ENCODE measurements at places on chromosomes 2 and 18. TPM values are rescaled to one million over a fixed set of nuclear protein-coding genes. Genes with fewer than 3 reads are reported as not detected.

- no peak for DNase-seq
Measured at GRCh38 chr2:234420408-234420807, 76.5 kb downstream of the ARL4C start.

- no peak for DNase-seq
Measured at GRCh38 chr2:142521492-142521891, 356.0 kb upstream of the KYNU start.

DNA sequence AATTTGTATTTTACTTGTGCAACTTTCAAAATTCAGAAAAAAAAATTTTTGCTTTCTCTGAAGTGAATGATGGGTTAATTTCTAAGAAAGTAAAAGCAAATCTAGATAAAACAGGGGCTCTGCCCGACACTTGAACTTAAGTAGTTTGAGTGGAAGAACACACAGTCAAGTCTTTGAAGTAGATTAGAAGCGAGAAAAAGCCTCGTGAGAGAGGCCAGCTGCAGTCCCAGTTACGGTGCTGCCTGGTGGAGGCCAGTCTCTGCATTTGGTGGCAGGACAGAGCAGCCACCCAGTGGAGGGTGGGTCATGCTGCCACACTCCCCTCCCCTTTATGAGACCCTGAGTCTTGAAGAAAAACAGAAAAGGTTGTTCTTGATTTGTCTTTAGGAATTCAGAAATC, 81.8 kb downstream of the INPP5D start:
- no peak for DNase-seq

DNA sequence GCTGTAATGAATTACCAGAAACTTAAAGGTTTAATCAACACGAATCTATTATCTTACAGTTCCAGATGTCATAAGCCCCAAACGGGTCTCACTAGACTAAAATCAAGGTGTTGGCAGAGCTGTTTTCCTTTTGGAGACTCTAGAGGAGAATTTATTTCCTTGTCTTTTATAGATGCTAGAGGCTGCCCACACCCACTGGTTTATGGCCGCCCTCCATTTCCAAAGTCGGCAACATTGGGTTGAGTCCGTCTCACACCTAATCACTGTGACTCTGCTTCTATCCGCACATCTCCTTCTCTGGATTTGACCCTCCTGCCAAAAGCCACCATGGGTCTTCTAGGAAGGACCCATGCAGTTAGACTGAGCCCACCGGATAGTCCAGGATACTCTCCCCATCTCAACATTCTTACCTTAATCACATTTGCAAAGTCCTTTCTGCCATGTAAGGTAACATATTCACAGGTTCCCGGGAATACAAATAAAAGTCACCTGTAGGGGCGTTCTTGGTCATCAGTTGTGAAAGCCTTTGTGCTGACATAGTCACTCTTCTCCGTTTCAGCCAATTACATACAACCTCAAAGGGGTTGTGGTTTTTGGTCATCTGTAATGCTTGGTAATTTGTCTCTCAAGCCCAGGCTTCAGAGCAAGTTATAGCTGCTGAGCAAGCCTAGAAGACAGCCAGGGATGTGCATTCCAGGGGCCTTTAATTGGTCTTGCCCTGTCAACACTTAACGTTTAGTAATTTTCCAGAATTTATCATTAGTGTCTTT, 179.4 kb downstream of the ANTXR1 start:
- no peak for DNase-seq

- no peak for DNase-seq
Measured at GRCh38 chr2:59150217-59150849, 909.2 kb upstream of the FANCL start.

- no peak for DNase-seq
Measured at GRCh38 chr18:13112982-13113381, 105.6 kb upstream of the LDLRAD4 start.

Gene SIX3
- total RNA-seq: not detected

Gene MERTK
- 37.5 TPM for total RNA-seq

DNA sequence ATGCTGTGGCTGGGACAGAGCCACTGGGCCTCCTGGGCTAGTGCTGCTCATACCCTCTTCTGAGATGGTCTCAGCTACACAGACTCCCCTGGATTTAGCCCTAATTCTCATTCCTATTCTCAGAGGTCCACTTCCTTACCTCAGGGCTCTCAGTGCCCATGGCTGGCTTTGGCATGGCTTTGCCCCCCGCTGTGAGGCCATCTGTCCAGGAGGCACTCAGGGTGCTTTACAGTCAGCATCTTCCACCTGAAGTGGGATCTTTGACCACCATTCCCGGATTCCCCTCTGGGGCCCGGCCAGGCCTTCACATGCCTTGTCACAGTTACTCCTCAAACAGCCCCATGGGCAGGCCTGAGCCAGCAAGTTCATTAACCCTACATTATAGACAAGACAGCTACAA, 161.8 kb downstream of the CELF4 start:
- peak; percentile 54 for DNase-seq

Gene GPAT2
- 10.0 TPM for total RNA-seq

DNA sequence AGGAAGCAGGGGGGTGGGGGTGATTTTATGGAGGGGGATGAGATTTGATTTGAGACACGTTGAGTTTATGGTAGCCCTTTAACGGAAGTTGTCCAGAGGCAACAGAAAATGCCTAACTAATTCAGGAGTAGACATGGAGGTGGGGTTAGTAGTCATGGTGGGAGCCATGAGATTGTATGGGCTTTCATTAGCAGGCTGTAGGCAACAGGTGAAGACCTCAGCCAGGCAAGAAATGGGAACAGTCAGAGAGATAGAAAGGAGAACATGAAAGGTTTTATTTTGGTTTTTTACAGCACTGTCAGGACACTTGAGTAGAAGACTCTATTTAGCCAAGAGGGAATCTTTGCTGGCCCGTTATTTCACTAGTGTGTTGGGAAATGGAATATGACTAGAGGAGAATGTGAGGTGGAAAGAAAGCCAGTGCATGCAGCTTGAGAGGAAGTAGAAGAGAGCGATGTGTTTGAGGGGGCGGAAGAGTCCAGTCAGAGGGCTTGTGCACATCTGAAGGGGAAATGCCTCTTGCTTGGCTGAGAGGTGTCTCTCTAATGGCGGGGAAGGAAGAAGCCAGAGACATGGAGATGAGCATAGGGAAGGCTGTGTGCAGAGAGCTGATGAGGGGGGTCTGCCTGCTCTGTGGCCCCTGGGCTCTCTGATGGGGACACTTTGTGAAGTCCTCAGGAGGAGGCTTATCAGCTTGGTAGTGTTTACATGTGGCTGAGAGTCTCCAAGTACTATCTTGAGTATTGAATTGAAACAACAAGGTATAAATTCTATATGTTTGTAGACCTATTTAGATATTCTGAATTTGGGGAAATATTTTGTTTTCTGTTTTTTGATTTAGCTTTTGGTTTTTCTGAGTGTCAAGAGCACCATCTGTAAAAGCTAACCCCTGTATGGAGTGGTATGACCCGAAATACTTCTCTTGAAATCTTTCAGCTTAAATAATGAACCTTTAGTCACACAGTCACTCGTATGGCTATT, 66.9 kb upstream of the ITM2C start:
- no peak for DNase-seq

- no peak for DNase-seq
Measured at GRCh38 chr2:131092458-131093005, 728 bp downstream of the FAM168B start.

DNA sequence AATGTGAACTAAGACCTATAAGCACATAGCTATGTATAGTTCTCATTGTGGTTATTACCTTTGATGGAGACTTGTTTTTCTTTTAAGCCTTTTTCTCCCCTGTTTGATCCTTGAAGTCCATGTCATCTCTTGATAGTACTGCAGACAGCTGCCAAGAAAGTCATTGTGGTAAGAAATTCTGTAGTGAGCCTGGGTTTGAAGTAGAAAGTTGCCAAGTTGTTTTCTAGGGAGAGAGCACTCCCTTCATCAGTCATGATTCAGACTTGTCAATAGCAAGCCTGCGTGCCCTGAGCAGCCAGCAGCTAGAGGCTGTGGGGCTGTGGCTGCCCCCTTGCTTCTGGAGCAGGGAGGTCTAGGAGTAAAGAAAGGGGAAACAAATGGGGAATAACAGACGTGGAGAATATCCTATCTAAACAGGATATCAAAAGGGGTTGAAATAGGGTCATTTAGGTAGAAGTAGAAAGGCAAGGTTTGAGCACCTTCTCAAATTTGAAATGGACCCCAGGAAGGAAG, 8.4 kb downstream of the SP5 start:
- DNase-seq: no peak

DNA sequence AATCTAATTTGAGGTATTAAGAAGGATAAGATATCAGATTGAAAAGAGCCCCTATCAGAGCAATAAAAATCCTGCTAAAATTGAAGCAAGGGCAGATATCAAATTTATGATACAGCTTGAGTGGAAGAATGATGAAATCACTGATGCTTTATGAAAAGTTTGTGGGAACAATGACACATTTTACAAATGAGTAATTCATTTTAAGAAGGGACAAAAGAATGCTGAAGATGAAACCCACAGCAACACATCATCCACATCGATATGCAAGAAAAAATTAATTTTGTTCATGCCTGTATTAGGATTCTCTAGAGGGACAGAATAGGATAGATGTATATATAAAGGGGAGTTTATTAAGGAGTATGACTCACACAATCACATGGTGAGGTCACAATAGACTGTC, 355.6 kb upstream of the GYPC start:
- DNase-seq: no peak

Gene DNER
- total RNA-seq: 1.1 TPM

Gene CXCR4
- 8.3 TPM for total RNA-seq

- no peak for DNase-seq
Measured at GRCh38 chr2:39422700-39423099, 14.4 kb downstream of the MAP4K3 start.

- DNase-seq: no peak
Measured at GRCh38 chr2:104975851-104976250, 62.0 kb upstream of the MRPS9 start.

- no peak for DNase-seq
Measured at GRCh38 chr2:6358985-6359384, 506.7 kb downstream of the CMPK2 start.

DNA sequence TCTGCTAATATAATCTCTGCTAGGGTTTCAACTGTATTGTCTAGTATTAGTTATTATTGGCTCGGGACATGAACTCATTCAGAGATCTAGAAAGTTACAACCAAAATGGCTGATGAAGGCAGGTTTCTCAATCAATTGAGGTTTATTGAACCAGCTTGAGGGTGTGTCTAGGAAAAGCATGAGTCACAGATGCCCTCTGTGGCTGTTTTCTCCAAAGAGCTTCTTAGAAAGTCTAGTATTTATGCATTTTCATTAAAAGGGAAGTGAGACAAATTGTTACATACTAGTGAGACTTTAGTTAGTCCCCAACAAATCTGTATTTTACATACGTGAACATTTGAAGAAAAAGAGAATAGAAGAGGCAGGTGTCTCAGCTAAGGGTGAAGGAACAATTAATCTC, 23.0 kb upstream of the RTTN start:
- DNase-seq: no peak

DNA sequence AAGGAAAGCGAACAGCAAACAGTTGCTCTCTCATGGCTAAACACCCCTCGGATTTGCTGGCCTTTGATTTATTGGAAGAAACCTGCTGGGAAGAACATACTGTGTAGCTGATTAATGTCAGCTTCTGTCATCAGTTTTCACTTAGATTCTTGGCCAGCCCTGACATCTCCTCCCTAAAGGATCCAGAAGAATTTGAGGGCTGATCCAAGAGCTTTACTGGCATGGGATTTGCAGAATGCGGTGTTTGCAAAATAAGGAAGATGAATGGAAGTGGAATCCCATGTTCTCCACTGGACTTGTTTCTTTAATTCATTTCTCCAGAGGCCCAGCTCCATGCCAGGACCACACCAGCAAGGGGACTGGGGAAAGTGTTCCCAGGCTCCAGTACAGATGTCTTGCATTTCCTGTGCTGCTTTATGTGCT, 80.5 kb downstream of the RDH14 start:
- DNase-seq: no peak

DNA sequence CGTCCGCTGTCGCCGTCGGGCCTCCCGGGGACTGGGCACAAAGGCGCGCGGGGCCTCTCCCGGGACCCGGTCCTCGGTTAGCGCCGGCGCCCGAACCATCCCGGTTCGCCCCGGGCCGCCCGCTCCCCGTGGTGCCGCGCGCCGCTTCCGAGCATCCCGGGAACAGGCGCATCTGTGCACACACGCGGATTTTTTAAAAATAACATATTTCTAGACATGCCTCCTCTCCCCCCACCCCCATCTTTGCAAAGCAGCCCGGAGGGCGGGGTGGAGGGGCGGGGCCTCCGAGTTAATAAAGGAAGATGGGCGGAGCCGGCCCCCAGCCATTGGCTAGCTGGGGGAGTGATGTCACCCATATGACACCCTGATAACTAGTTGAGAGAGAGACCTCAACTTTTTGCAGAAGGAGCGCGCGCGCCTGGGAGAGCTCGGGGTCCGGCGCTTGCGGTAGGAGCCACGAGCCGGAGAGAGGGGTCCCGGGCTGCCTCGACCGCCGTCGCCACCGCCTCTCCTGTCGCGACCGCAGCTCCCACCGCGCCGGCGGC, at the start of gene SOX11:
SOX11 (plus strand) TSS at position 400 of the 545 bp plus-strand sequence. CDS start 338 bp downstream, outside the sequence.
- no peak for DNase-seq

DNA sequence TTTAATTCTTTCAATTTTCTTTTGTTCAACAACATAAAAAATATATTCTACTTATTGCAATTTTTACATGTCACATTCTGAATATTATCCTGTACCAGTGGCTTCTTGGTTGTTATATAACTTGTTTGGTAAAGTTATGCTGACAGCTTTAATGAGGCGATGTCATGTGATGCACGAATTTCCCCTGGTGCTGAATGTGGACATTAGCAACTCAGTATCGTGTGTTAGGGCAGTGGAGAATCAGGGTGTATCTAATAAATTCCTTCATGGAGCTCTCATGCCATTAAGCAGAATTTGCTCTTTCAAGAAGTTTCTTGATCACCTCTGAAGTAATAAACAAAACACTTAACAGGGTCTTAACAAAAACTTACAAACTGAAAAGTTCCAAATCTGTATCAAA, 99.6 kb upstream of the DNMT3A start:
- DNase-seq: no peak

GRCh38 chr18:74493689-74494088, 2.5 kb upstream of the CNDP2 start:
- peak; percentile 52 for DNase-seq

DNA sequence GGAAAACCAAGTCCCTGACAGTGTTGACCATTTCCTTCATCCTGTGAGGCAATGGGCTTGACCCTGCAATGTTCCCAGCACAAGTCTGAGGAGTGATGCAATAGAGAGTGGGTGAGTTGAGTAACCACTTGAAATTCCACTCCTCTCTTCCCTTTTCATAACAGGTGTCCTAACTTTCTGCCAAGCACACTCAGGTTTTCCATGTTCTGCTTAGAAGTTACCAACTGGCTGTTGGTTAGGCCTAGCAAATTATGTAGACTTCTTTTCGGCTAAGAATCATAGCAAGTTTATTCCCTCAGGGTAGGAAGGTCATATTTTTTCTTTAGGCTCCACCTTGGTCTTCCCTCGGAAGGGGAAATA, 11.5 kb downstream of the GNLY start:
- no peak for DNase-seq

DNA sequence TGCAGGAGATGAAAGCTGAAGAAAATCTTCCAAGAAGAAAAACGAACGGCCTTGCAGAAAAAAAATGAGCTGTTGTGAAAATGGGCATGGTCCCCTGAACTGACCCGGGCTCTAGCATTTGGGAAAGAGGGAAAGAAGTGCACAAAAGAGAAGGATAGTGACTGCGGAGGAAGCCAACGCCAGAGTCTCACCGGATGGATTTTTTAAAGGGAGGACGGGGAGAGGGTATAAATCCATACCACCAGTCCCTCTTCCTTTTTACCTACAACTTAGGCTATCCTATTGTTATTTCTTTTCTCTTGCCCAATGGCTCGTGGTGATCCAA, 601 bp downstream of the WDR35 start:
- no peak for DNase-seq

- no peak for DNase-seq
Measured at GRCh38 chr2:24930768-24931167, 10.7 kb upstream of the ADCY3 start.

GRCh38 chr2:141911485-141912066, 219.2 kb downstream of the LRP1B start:
- no peak for DNase-seq

Data from posterior vena cava (tissue), 2 donors.